ENCODE measurements at places on chromosomes 16 and 17.
A peak's percentile ranks its signal among the peaks of the same experiment; 100 is the strongest.

DNA sequence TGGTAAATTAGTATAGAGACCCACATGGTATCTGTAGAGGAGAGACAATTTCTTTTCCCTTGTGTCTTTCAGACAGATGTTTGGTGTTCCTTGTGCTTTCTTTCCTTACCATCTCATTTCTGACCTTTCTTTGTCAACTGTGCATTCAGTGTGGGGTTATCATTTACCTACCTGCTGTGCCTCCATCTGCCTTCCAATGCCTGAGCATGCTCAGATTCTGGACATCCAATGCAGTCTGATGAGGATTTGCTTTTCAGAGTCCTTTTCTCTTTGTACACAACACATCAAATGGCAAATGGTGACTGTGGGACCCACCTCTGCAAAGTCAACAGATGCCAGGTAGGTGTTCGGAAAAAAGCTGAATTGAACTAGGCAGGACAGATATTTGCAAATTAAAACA lies 364.8 kb downstream of the CA10 start:
- DNase-seq, result no peak

- DNase-seq, result no peak
Observed at GRCh38 chr16:64539811-64540371, 582.0 kb downstream of the CDH11 start.

DNA sequence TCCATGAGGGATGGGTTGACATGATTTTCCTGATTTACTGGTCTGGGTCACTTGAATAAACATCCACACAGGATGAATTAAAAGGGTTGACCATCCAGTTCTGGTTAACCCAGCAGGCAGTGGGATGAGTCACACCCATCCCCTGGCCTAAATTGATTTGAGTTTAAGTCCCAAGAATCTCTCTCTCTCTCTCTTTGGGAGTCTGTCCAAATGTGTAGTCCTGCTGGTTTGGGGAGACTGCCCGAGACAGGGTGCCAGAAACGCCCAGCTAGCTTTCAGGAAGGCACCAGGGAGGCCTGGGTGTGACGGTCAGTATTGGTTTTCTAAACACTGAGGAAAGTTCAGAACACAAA lies 38.8 kb downstream of the SCPEP1 start:
- no peak for DNase-seq

GRCh38 chr16:48318630-48319029 lies 66.6 kb downstream of the SIAH1 start:
- DNase-seq, result peak; percentile 69

DNA sequence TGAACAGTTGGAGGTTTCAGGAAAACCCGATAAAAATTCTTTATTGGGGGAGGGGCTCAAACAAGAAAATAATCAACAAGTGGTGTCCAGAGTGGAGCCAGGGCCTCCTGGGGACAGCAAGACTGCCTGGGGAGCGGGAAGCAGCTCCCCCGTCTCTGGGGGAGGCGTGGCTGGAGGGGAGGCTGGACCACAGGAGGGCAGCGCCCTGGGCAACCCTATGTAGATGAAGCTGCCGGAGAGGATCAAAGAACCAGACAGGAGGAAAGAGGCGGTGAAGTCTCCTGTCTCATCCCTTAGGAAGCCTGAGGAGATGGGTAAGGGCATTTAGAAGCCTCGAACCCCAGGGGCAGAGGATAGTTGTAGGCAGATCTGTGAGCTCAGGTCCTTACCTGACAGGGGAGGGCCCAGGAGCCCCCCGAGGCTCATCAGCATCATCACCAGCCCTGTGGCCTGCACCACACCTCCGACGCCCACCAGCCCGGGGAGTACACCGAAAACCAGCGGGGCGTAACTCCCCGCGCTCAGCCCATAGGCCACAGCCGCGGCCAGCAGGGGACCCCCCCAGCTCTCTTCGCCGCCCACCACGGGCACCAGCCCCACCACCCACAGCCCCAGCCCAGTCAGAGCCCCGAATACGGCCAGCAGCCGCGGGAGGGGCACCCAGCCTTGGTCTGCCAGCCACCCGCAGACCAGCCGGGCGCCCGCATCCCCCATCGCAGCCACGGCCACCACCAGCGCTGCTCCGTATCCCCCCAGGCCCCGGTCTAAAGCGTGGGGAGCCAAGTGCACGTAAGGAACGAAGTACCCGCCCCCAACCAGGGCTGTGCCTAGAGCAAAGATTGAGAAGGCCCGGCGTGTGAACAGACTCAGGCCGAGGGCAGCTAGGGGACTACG lies 2.0 kb downstream of the SLC16A11 start:
- DNase-seq, result no peak

DNA sequence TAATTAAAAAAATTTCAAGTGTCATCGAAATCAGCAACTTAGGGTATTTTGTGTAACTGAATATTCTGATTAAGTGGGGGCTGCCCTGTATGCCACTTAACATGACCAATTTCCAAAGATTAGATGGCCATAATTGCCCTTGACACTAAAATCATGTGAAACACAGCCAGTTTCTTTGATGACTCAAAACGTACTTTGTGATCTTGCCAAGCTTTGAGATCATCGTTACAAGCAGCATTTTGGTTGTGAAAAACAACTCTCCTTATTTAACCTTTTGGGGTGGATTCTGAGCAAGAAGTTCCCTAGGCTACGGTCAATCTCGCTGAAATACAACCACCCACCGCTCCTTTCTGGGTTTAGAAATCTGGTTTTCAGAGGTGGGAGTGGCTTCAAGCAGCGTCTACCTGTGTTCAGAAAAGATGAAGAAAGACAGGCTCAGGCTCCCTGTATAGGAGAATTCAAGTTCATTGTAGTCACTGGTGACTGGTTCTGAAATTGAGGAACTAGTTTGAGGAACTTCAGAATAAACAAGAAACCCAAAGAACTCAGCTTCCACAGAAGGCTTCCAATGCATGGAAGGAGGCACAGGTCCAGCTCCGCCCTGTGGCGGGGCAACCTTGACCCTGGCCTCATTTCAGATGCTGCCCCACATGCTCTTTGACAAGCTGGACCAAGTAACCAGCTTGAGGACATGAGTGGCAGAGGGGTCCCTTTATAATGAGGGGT lies 9.4 kb downstream of the MAP3K14 start:
- DNase-seq, result no peak

DNA sequence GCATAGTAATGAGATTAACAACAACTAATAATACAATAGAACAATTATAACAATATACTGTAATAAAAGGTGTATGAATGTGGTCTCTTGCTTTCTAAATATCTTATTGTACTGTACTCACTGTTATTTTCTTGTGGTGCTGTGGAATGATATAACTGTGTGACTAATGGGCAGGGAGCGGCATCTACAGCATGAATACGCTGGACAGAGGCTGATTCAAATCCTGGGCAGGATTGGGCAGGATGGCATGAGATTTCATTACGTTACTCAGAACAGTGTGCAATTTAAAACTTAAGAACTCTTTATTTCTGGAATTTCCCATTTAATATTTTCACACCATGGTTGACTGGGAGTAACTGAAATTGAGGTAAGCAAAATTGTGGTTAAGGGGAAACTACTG lies 1239.8 kb upstream of the GOT2 start:
- DNase-seq, result no peak

DNA sequence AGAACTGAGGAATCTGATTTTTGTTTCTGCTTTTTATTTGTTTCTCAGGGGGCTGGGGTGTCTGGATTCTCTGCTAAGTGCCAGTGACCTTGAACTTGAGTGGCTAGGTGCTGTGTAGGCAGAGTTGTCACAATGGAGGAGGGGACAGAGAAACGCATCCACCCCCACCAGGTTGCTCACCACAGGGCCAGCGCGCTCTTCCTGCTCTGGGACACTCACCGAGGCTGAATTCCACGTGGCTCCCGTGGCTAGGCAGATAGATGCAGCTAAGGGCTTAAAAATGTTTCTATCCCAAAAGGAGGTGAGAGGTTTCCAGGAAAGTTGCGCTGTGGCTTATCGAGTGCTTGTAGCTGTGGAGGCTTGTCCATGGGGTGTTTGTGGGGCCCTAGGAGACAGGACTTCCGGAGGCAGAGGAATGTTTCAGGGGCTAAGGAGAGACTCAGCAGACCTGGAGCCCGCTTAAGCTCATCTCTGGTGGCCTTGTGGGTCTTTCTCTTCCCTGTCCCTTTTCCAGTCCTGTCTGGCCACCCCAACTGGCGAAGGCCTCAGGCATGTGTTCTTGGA lies 36.8 kb downstream of the ADCY7 start:
- DNase-seq, result no peak

DNA sequence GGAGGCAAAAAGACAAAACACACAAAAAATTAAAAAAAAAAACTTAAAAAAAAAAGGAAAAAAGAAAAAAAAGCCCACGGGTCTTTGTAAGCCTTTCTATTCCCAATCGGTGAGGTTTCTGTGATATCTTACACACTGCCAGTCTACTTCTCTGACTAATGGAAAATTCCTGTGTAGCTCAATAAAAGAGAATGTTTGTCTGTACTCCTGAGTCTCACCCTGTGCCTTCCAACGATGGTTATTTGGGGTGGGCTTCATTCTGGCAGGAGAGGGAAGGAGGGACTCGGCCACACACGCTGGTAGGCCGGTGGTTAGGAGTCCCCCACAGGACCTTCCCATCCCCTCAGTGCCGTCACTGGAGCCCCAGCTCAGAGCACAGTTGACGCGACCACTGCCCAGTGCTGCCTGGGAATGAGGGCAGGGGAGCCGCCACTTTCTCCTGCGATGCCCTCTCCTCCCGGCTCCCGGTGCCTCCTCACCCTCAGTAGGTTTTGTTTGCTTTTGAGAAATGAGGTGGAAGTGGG lies 68.0 kb downstream of the AMFR start:
- DNase-seq, result no peak

DNA sequence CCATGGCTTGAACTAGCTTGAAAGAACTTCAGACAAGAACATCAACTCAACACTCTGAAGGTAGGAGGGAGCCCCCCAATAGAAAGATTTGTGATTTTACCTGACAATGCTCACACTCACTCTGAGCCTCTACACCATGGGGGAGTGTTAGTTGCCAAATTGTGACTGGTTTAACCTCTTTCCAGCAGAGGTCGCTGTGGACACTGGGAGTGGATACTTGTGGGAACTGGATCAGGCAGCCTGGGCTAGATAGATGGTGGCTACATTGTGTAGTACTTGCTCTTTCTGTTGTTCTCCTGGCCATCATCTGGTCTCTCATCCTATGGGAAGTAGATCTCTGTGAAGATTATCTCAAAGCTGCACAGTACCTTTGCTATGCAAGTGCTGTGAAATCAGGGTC lies 2.9 kb downstream of the SMPD3 start:
- no peak for DNase-seq

GRCh38 chr17:21004016-21004930 lies 38.5 kb downstream of the USP22 start:
- no peak for DNase-seq

DNA sequence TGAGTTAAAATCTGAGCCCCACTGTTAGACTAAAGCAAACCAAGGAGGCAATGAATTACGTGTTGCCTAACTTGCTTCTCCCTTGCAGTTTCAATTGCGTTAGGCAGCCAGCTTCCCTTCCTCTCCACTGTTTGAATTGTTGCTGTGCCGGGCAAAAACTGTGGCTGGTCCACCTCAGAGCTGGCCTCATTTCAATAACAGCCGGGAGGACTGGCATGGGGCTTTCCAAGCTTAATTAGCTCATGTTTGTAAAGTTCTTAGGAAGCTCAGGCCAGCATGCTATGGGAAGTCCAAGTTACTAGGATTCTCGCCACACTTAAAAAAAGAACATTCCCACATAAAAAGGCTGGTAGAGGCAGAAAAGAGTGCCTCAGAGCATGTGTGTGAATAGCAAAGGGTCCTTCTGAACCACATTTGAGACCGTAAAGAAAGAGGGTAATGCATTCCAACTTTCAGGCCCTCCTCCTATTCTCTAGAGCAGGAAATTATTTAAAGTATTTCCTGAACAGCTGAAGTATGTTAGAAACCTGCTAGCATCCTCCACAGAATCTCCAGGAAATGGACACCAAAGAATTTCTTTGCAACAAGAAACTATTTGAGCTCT lies 79.0 kb upstream of the SMURF2 start:
- DNase-seq, result no peak

DNA sequence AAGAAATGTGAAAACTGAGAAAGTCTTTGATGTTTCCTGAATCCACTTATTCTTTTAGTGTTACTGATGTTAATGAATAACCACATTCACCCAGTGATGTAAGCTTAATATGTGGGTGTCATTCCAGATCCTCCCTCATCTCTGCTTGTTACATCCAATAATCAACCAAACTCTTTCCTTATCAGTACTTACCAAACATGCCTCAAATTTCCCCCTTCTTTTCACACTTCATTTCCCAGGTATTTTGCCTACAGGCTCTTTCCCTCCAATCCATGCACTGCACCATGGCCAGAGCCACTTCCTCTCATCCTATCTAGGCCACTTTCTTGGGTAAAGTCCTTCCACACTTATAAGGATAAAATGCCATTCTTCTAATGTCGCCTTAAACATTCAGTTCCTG lies 451.5 kb downstream of the NPIPA7 start:
- no peak for DNase-seq

DNA sequence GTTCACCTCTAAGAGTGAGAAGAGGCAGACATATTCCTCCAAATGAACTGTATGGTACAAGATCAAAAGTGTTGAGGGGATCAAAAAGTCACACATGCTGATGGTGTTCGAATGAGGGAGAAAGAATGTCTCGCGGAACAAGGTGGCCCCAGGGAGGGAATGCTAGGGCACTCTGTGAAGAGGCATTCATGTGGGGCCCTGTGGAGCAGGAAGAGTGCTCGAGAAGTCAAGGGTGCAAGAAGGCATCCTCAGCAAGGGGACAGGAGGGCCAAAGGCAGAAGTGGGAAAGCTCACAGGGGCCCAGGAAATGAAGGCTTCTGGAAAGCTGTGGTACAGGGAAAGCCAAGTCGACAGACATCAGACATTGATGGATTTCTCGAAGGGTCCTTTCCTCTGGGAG lies 6.1 kb upstream of the MYH3 start:
- DNase-seq, result no peak

DNA sequence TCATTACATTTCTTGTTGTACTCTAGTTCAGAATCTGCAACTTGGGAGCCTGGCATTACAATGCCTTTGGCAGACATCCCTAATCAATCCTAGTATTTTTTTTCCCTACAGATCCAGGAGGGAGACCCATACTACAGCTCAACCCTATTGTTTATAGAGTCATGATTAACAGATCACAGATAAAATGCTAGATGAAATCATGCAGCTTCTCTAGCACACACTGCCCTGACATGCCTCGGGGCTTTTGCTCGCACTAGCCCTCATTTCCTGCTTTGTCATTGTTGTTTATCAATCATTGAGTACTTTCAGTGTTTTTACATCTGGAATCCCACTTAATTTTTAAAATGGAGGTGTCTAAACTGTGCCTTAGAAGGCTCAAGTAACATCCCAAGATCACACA lies 412.5 kb downstream of the CA10 start:
- no peak for DNase-seq

GRCh38 chr17:34275881-34276280 lies 5.9 kb downstream of the CCL7 start:
- DNase-seq, result no peak

GRCh38 chr17:39062846-39063680 lies 88.4 kb downstream of the PLXDC1 start:
- no peak for DNase-seq
